ENCODE measurements at places on chromosomes 5 and 9. TPM values are rescaled to one million over a fixed set of nuclear protein-coding genes. Genes with fewer than 3 reads are reported as not detected.

Gene STXBP1
- total RNA-seq, result 29.3 TPM

Gene PCA3
- not detected for total RNA-seq

Gene HTR1A
- total RNA-seq, result not detected

Gene ENHO
- total RNA-seq, result not detected

DNA sequence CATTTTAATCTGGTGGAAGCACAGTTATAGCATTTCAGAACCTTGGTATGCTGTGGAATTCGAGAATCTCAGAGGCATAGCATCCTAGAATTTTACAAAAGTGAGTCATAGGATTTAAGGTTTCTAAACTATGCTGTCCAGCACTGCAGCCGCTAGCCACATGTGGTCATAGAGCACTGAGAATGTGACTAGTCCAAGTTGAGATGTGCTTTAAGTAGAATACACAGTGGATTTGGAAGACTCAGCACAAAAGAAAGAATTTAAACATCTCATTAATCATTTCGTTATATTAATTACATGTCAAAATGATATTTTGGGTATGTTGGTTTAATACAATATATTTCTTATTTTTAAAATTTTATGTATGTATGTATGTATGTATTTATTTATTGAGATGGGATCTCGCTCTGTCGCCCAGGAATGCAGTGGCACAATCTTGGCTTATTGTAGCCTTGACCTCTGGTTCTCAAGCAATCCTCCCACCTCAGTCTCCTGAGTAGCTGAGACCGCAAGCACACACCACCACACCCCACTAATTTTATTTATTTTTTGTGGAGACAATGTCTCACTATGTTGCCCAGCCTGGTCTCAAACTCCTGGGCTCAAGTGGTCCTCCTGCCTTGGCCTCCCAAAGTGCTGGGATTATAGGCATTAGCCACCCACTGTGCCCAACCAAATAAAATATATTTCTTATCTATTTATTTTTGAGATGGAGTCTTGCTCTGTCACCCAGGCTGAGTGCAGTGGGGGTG is 20.4 kb upstream of the RPS14 start:
- no peak overlapping the region for H3K27ac ChIP-seq
- H3K4me3 ChIP-seq, result no peak overlapping the region
- no peaks in the 10 kb centered on the region for H3K36me3 ChIP-seq
- no peak for DNase-seq

GRCh38 chr5:64666078-64666477 is 24.2 kb upstream of the SHISAL2B start:
- DNase-seq, result no peak
- H3K4me1 ChIP-seq, result no peaks in the 10 kb centered on the region
- H3K27ac ChIP-seq, result no peak overlapping the region
- H3K4me3 ChIP-seq, result no peak overlapping the region
- H3K36me3 ChIP-seq, result no peaks in the 10 kb centered on the region

DNA sequence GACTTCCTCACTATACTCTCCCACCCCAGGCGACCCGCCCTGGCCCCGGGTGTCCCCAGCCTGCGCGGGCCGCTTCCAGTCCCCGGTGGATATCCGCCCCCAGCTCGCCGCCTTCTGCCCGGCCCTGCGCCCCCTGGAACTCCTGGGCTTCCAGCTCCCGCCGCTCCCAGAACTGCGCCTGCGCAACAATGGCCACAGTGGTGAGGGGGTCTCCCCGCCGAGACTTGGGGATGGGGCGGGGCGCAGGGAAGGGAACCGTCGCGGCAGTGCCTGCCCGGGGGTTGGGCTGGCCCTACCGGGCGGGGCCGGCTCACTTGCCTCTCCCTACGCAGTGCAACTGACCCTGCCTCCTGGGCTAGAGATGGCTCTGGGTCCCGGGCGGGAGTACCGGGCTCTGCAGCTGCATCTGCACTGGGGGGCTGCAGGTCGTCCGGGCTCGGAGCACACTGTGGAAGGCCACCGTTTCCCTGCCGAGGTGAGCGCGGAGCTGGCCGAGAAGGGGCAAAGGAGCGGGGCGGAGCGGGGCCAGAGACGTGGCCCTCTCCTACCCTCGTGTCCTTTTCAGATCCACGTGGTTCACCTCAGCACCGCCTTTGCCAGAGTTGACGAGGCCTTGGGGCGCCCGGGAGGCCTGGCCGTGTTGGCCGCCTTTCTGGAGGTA is 2.1 kb downstream of the CA9 start:
- H3K4me1 ChIP-seq, result peaks cover 18% of the 10 kb centered on the region
- no peak overlapping the region for H3K27ac ChIP-seq
- no peaks in the 10 kb centered on the region for H3K36me3 ChIP-seq
- DNase-seq, result no peak

GRCh38 chr9:111598733-111599091 is 735 bp downstream of the PTGR1 start:
- DNase-seq, result peak; percentile 74
- H3K4me1 ChIP-seq, result peaks cover 7% of the 10 kb centered on the region
- H3K27me3 ChIP-seq, result no peaks in the 10 kb centered on the region
- H3K4me3 ChIP-seq, result peak overlapping the region; percentile 74

- H3K36me3 ChIP-seq, result no peaks in the 10 kb centered on the region
- no peak overlapping the region for H3K27ac ChIP-seq
- no peaks in the 10 kb centered on the region for H3K4me1 ChIP-seq
- DNase-seq, result no peak
- no peaks in the 10 kb centered on the region for H3K27me3 ChIP-seq
- H3K4me3 ChIP-seq, result no peak overlapping the region
These were observed 84.8 kb downstream of the PDE6A start for GRCh38 chr5:149859746-149860145.
